ENCODE measurements at places on chromosomes 16 and 17.

- no peak for DNase-seq
Measured at GRCh38 chr16:87784812-87785211, 19.0 kb upstream of the KLHDC4 start.

DNA sequence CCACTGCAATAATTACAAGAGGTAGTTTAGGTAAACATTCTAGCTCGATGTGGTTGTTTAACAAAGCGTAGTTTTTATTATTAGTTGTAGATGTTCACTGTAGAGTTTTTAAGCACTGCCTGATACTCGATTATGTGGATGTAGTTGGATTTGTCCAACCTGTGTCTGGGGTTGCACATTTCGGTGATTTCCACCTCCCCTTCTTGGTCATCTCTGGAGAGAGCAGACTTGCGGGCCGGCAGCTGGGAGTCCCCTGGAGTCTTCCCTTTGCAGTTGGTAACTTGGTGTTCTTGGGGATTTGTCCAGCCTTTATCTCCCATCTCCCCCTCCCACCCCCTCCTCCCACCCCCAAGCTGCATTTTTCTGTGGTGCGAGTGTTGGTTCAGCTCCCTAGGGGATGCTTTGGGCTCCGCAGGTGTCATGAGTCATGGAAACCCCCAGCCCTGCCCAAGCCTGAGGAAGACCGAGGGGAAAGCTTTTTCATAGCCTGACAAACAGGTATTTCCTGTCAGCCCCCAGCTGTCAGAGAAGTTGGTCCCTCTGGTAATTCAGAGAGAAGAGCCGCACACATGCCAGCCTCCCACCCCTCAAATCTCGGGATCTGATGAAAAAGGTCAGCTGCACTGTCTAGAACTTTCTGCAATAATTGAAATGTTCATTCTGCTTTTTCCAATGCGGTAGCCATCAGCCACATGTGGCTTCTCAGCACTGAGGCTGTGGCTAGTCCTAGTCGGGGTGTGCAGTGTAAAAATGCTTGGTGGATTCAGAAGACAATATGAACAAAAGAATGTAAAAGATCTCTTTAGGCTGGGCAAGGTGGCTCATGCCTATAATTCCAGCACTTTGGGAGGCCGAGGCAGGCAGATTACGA is 50.3 kb downstream of the KSR1 start:
- DNase-seq: no peak

DNA sequence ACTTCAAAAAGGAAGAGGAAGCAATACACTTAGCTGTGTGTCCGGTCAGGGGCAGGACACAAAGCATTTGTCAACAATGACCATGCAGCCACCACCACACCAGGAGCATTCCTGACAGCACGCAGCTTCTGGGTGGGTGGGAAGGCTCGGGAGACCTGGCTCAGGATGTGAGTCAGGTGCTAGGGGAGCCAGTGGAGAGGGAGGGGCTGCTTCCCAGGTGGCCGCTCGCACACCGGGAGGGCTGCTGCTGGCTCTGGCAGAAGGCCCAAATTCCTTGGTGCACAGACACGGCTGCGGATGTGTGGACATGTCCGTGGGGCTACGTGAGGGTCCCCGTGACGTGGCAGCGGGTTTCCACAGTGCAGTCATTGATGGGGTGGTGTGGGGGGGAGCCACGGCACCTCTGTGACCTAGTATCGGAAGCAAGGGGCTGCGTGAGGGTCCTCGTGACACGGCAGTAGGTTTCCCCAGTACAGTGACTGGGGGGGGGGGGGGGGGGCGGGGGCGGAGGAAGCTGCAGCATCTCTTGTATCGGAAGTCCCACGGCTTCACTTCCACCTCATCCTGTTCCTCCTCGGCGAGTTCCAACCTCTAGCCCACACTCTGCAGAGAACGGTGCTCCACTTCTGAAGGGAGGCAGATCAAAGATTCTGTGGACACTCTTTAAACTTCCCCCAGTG is 112.8 kb downstream of the ZNF778 start:
- DNase-seq: peak; percentile 84

- DNase-seq: no peak
Measured at GRCh38 chr17:80696456-80696855, 151.8 kb downstream of the RPTOR start.

DNA sequence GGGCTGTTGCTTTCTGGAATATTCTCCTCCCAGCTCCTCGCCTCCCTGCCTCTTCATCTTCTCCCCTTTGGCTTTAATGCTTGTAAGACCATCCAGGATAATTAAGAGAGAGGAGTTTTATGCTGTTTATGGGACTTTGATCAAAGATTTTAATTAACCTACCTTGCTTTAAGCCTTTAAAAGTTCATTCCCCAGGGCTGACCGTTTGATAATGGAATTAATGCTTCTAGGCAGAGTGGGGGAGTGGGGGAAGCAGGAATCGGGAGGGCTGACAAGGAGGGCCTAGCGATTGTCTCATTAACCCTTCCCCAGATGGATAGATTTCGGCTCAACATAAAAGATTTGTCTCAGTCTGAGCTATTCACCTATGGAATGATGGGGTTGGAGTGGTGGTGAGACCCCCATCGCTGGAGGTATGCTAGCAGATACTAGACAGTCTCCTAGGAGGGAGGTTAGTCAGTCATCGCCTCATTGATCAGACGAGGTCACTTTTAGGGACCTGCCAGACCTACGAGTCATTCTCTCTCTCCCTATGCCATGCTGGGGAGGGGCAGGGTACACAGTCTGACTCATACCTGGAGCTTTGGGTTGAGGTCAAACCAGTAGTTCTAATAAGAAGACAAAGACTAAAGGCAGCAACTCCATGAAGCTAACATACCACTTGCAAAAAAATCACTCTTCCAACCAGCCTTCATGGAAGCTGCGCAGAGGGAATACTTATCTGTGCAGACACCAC is 236.6 kb upstream of the NLRP1 start:
- DNase-seq: no peak

DNA sequence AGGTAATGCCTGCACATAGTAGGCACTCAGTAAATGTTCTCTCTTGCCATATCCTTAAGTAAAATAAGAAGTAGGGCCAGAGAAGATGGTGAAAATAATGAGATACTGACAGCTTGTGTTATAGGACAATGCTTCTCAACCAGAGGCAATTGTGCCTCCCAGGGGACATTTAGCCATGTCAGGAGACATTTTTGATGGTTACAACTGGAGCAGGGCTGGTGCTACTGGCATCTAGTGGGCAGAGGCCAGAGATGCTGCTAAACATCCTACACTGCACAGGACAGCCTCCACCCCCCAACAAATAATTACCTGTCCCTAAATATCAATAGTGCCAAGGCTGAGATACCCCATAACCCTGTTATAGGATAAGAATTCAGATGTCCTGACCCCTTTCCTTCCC is 1.7 kb downstream of the RAD51D start:
- peak; percentile 40 for DNase-seq

DNA sequence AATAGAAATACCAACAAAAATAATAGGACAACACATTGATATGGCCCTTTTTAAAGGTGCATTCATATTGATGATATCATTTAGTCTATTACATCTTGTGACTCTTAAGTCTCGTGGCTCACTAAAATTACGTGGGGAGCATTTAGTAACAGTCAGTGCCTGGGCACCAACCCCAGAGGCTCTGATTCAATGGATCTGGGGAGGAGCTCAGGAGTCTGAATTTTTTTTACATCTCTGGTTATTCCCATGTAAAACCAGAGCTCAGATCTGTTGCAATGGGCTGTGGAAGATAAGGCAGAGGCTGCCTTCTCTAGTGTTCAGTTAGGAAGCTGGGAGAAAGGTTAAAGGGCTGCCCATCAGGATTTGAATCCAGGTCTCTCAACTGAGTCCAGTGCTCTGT is 549.9 kb upstream of the CDH5 start:
- DNase-seq: no peak

GRCh38 chr16:82874672-82875071 is 247.9 kb downstream of the CDH13 start:
- no peak for DNase-seq

DNA sequence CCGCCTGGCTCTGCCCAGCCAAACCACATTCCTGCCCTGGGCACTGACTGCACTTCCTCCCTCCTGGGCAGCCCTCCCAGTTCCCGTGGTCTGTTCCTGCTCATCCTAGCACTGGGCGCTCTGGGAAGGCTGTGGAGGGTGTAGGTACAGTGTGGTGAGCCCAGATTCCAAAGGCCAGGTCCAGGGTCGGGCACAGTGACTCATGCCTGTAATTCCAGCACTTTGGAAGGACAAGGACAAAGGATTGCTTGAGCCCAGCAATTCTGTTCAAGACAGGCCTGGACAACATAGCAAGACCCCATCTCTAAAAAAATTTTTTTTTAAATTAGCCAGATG is 30.6 kb downstream of the C16orf74 start:
- no peak for DNase-seq

GRCh38 chr17:69057280-69057679 is 3.4 kb downstream of the ABCA9 start:
- no peak for DNase-seq

DNA sequence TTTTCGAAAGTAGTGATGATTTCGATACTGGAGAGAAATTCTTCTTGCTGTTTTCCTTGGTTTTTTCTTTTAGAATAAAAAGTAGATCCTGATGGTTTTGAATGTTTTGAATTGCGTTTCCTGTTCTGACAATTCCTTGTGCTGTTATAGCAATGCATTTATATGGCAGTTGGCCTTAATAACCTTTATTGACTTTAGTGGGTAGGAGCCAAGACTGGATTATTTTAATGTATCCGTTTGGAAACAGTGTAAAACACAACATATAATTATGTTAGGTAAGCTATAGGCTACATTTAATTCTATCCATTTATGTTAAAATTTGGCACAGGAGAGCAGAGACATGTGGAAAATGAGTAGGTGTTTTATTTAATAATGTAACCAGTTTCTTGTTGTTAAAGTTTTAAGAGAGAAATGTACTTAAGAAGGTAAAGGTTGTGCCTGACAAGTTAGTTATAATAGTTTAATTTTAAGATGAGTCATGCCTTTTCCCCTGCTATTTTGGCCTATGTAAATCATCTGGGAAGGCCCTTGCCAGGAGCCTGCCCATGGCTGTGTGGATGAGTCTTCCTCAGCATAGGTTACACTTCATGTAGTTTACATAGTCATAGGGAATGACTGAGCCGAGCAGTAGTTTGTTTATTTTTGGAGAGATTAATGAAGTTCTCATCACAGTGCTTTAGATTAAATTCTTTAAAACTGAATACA is 189.9 kb downstream of the FTO start:
- no peak for DNase-seq

- DNase-seq: no peak
Measured at GRCh38 chr17:869086-869485, 86.9 kb downstream of the MRM3 start.

DNA sequence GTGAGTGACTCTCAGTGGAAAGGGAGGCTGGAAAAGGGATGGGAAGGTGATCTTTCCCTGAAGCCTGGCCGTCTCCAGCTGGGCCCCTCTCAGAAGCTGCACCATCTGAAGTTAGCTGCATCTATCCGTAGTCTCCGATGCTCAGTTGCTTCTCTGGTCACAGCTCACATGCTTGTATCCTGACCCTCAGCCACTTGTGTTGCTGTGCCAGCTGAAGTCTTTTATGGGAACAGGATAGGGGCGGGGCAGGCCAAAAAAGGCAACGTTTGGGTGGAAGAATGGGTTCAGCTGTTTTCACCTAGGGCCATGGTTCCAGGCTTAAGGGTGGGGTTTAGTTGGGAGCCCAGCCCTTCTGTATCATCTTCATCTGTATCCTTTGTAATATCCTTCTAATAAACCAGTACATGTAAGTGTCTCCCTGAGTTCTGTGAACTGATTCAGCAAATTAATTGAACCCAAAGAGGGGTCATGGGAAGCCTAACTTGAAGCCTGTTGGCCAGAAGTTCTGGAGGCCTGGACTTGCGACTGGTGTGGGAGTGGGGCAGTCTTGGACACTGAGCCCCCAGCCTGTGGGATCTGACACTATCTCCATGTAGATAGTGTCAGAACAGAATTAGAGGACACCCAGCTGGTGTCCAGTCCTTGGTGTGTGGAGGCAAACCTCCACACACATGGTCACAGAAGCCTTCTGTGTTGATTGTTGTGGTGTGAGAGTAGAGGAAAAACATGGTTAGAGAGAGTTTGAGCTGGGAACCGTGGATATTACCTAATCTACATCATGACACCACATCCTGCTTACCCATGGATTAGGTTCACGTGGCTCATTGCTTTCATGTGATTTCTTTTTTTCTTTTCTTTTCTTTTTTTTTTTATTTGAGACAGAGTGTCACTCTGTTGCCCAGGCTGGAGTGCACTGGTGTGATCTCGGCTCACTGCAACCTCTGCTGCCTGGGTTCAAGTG is 49.3 kb upstream of the FBXO47 start:
- DNase-seq: no peak

- no peak for DNase-seq
Measured at GRCh38 chr16:89001117-89002027, 24.4 kb upstream of the CBFA2T3 start.

Measured in CD4-positive, alpha-beta T cell (primary cell).